ENCODE measurements at places on chromosomes 3 and 15.

DNA sequence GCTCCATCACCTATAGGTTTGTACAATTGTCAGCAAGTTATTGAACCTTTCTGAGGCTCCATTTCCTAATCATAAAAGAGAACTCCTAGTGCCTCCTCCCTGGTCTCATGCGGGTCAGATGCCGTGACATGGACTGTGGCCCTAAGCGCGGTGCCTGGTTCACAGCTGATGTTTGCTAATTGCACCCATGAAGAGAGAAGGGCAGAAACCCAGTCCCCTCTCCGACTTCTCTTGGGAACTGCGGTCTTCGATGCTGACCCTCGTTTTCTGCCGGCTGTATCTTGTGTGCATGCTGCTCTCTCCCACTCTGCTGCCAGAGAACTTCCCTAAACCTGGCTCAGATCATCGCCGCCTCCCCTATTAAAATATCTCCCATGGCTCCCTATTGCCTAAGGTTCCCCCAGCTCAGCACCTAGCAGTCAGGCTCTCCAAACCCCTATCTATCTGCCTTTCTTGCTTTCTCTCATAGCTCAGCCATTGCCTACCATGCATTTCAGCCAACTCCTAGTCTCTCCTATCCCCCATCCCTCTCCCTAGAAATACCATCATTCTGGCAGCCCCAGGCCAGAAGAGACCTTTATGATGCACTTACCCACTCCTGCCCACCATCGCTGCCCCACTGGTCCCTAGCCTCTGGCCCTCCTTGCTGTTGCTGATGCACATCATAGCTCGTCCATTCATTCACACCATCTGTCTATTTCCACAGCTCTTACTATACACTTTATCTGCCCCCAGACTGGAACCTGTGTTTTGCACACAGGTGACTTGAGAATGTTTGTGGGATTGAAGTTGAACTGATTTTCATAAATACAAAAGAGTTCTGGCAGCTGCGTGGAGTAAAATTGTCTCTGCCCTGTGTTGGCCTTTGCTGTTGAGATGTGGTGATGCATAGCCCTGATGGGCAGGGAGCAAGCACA, 6.6 kb downstream of the ISG20 start:
- no peak for DNase-seq

DNA sequence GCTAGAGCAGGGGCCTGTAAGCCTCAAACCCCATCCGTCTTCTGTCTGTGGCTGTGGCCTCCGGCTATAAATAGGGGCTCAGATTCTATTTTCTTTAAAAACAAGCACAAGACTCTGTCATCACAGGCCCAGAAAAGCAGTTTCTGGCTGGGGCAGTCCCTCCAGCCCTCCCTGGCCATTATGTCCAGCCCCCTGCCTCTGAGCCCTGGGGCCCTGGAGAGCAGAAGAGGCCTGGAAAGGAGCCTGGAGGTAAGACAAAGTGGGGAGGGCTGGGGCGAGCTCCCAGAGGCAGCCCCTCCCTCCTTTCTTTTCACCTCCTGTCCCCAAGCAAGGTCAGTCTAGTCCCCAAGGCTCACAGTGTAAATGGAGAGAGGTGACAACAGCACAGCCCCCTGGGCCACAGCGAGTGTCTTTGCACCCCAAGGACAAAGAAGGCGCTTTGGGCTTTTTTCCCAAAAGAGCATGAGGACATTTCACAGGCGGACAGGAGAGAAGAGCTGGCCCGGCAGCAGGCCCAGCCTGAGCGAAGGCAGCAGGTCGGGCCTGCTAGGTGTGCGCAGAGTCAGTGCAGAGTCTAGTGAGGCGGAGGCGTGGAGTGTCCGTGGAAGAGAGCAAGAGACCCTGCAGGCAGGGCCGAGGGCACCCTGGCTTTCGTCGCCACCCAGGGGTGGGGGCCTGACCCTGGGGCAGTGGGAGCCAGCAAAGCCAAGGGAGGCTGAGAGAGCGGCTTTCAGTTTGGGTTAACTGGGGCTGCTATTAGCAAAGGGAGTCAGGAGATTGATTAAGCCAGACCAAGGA, 188.3 kb downstream of the TBC1D2B start:
- no peak for DNase-seq

DNA sequence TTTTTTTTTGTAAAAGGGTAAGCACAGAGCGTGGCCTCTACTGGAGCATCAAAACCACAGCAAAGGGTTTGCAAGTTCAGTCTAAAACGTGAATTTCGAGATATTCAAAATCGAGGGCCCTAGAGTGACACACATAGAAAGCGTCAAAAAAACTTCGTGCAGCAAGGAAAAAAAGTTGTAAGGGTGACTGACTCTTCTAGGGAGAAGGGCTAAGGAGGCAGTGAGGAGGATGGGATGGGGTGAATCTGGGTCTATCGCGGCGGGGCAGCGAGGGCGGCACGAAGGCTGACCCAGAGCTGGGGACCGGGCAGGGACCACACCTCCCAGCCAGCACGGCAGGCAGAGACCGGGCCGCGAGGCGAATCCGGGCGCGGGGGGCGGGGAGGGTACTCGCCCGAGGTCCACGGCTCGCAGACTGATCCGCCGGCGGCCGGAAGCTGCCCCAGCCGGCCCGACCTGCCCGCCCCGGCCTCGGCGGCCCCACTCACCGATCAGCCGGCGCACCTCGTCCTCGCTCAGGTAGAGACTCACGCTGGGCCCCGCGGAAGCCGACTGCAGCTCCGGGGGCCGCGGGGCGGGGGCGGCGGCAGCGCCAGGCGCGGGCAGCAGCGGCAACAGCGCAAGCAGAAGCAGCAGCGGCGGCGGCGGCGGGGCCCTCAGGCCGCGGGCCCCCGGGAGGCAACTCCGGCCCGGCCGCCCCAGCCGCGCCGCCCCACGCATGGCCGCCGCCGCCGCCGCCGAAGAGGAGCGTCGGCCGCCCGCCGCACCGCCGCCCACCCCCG, 533 bp downstream of the RYK start:
- peak; percentile 33 for DNase-seq

GRCh38 chr15:72342385-72342784, 22.4 kb upstream of the CELF6 start:
- no peak for DNase-seq

- DNase-seq: no peak
Measured at GRCh38 chr15:76994001-76994400, 925 bp upstream of the PSTPIP1 start.

GRCh38 chr3:41933154-41933676, 28.7 kb downstream of the ULK4 start:
- peak; percentile 87 for DNase-seq

DNA sequence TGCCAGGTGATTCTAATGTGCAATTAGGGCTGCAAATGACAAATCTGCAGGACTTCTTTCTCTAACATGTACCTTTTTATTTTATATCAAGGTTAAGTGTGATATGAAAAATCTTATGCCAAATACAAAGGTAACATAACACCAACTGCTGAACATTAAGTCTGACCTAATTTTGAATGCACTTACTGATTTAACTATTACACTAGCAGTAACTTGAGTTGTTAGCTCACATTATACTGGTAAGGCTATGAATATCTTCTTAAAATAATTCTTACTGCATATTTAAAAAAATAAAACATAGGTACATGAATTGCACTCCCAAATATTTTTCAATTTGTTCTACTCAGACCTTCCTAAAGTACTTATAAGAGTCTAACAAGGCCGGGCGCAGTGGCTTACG, 259.2 kb downstream of the CD47 start:
- no peak for DNase-seq

GRCh38 chr3:365268-365667, 168.7 kb downstream of the CHL1 start:
- DNase-seq: no peak

GRCh38 chr3:157447026-157447694, 10.5 kb downstream of the PTX3 start:
- peak; percentile 80 for DNase-seq

- no peak for DNase-seq
Measured at GRCh38 chr3:87949189-87949878, 109.5 kb downstream of the CGGBP1 start.

- DNase-seq: no peak
Measured at GRCh38 chr3:176927706-176928581, 269.3 kb downstream of the TBL1XR1 start.

- peak; percentile 4 for DNase-seq
Measured at GRCh38 chr3:100209948-100210771, 50.6 kb upstream of the TBC1D23 start.

GRCh38 chr3:98551754-98552153, 20.0 kb downstream of the GPR15 start:
- no peak for DNase-seq

DNA sequence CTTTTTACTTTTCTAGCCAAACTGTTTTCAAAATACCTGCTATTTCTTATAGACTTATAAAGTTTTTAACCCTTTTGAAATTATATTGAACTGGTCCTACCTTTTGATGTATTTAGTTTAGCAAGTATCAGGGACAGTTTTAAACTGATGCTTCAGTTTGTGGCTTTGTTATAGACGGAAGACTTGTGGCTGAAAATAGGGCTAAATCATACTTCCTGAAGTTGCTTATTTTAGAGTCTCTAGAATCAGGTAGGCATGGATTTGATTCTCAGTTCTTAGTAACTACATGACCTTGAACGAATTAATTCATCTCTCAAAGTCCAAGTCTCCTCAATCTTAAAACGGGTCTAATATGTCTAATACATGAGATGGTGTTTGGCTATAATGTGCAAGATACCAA, 322.8 kb downstream of the RAP2B start:
- DNase-seq: no peak

DNA sequence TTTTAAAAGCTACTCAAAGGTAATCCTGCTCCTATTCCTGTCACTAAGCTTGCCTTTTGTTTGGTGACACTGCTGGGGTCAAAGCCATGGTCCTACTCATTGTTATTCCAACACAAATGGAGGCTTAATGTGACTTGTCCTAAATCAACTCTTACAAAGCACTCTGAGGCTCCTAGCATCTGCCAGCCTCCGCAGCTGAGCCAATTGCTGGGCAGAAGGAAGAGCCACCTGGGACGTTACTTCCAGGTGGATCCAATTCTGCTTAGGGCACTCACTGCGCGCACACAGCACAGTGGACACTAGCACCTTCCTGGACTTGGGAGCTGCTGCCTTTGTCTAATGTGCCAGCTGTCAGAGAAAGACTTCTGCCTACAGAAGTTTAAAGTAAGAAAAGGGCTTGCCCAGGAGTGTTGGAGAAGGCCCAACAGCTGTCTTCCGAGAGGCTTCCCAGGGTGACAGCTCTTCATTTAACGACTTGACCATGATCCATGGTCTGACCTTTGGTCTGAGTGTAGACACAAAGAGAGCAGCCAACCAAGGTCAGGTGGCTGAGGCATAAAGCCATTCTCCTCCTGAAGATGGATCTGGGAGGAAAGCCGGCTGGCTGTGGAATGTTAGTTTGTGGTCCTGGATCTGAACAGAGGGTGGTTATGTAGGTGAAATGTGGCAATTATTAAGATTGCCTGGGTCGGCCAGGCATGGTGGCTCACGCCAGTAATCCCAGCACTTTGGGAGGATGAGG, 102.2 kb downstream of the AQP9 start:
- no peak for DNase-seq

- DNase-seq: no peak
Measured at GRCh38 chr15:101060576-101061551, 141.7 kb downstream of the LRRK1 start.

DNA sequence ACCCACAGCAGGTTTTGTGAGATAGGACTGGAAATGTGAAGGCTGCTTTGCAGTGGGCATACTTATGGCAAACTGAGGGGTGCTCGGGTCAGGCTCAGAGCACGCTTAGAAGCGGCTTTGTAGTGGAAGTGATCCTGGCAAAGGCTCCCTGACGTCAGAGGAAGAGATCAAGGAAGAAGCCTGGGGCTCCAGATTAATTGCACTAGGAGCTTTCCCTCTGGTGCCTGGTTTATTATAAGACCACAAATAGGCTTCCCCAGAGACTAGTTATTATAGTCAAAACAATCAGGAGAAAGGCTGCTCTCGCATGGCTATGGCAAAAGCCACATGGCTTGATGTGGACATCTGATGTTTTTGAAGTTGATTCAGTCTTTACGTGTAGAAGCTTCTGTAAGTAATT, 515.1 kb downstream of the GABRG3 start:
- no peak for DNase-seq

- DNase-seq: peak; percentile 34
Measured at GRCh38 chr15:88878720-88879184, 16.6 kb downstream of the HAPLN3 start.

GRCh38 chr15:84961114-84961452, 20.6 kb upstream of the PDE8A start:
- peak; percentile 74 for DNase-seq

GRCh38 chr3:75985432-75985831, 200.1 kb upstream of the ZNF717 start:
- no peak for DNase-seq

DNA sequence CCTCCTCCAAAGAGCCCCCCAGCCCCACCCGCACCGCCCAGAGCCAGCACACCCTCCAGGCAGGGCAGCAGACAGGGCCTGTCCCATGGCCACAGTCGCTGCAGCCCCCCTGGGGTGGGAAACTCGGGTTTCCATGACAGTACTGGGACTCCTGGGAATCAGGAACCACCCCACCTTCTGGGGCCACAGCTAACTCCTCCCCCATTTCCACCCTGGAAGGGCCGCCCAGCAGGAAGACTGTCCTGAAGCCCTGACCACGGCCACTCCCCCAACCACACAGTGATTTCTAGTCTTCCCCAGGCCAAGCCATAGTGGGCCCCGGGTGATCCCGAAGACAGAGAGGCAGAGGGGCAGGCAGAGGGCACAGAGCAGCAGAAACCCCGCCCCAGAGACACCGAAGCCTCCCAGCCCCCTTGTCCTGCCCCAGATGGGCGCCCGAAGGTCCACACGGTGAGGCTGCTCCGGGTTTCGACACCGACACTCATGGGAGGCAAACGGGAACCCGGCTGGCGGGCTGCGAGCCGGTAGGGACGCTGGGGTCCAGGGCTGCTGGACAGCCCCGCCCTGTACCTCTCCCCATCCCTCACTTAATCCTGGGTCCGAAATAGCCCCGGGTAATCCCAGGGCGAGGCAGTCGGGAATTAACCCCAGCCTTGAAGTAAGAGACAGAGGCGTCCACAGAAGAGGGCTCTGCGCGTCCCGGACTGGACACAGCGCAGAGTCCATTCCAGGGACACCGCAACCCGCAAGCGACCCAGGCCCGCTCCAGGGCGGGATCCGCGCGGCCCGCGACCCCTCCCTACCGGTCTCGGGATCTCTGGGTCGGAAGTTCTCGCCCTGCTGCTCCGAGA, 138.4 kb downstream of the NUP210 start:
- DNase-seq: no peak

GRCh38 chr3:130906374-130906995, 12.6 kb downstream of the ATP2C1 start:
- peak; percentile 59 for DNase-seq

DNA sequence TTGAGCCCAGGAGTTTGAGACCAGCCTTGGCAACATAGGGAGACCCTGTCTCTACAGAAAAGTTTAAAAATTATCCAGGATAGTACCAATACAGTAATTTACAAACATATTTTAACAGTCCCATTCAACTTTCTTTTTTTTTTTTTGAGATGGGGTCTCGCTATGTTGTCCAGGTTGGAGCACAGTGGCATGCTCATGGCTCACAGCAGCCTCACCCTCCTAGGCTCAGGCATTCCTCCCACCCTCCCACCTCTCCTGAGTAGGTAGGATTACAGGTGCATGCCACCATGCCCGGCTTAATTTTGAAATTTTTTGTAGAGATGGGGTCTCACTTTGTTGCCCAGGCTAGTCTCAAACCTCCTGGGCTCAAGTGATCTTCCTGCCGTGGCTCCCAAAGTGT, 12.5 kb upstream of the MAP6D1 start:
- no peak for DNase-seq

GRCh38 chr3:115100806-115101205, 46.3 kb downstream of the ZBTB20 start:
- DNase-seq: no peak
